ENCODE measurements at places on chromosomes 13 and 19. TPM values are rescaled to one million over a fixed set of nuclear protein-coding genes. Genes with fewer than 3 reads are reported as not detected.

DNA sequence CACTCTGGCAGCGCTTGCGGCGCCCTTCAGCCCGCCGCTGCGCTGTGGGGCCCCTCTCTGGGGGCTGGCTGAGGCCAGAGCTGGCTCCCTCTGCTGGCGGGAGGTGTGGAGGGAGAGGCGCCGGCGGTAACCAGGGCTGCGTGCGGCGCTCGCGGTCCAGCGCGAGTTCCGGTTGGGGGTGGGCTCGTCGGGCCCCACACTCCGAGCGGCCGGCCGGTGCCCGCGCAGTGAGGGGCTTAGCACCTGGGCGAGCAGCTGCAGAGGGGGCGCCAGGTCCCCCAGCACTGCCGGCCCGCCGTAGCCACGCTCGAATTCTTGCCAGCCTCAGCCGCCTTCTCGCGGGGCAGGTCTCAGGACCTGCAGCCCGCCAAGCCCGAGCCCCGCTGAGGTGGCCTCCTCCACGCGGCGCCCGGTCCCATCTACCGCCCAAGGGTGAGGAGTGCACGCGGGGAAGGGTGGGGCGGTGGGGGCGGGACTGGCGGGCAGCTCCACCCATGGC lies 879.0 kb upstream of the SLITRK5 start:
- DNase-seq, result no peak

DNA sequence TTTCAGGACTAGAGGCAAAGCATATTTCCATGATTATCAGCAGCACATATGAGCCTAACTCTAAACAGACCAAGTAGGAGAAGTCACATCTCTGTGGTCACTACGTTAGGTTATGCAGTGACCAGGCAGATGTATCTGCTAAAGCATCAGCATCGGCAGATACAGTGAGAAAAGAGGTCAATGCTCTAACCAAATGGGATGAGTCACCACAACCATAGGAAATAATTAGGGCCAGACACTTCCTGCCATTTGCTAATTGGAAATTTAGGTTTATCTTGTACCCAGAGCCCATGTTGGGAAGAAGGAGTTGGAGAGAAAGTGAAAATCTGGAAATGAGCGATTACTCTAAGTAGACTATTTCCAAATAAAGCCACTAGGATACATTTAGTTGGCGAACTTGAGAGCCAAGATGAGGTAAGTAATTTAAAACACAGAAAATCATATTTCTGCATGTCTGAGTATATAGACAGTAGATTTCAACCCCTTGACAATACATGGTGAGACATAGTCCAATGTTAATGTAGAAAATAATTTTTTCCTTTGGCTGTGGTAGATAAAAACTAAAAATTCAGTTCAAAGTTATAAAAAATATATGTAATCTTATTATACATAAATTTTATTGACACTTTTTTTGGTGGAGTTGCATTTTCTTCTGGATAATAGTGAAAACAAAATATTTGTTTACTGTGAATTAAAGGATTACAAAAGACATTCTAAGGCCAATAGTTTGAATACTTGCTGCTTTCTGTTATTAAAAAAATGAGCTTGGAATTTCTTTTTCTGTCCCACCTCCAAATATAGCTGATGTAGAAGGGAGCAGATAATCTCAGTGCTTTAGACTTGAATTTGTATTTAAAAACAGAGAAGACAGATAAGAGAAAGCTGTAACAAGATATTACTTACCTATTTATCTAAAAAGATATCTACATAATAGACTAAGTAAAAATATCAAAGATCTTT lies 104.4 kb upstream of the CSNK1A1L start:
- DNase-seq, result no peak

- DNase-seq, result no peak
Measured at GRCh38 chr13:95745289-95745688, 68.3 kb downstream of the DNAJC3 start.

GRCh38 chr13:113846636-113847318 lies 17.1 kb downstream of the GAS6 start:
- DNase-seq, result peak; percentile 58

GRCh38 chr13:28089065-28089464 lies 11.3 kb downstream of the FLT3 start:
- DNase-seq, result no peak

GRCh38 chr13:51624695-51625345 lies 40.6 kb downstream of the WDFY2 start:
- no peak for DNase-seq

- no peak for DNase-seq
Measured at GRCh38 chr13:20814224-20814910, 40.6 kb upstream of the EEF1AKMT1 start.

GRCh38 chr19:35874392-35874930 lies 6.1 kb downstream of the APLP1 start:
- DNase-seq, result no peak

- DNase-seq, result no peak
Measured at GRCh38 chr13:39577838-39578491, 25.0 kb downstream of the LHFPL6 start.

- no peak for DNase-seq
Measured at GRCh38 chr19:28117143-28117542, 1095.8 kb downstream of the UQCRFS1 start.

DNA sequence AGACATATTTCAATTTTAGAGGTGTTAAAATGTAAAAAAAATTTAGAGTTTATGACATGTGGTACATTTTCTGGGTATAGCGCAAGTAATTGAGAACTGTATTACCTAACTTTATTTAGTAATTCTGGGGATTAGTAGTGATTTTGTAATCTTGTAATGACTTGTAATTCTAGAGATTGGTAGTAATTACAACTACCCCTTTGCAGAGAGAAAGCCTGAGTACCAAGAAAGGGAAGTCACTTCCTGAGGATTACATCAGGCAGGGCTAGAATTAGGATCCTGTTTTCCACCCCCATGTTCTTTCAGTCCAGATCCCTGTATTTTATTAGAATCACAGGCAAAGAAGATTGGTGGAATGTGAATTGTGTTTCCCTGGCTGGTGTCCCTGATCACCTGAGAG lies 274.9 kb downstream of the KCNRG start:
- DNase-seq, result no peak

GRCh38 chr19:49591731-49592485 lies 926 bp downstream of the PRR12 start:
- DNase-seq, result peak; percentile 64

GRCh38 chr19:48510421-48511268 lies 990 bp downstream of the LMTK3 start:
- peak; percentile 85 for DNase-seq

Gene FXYD7
- total RNA-seq, result 5.2 TPM

Gene DNMT1
- 408 TPM for total RNA-seq

Gene LILRA1
- not detected for total RNA-seq

Gene HPN
- total RNA-seq, result not detected

Gene VSTM1
- not detected for total RNA-seq

Gene FLT1
- 0.95 TPM for total RNA-seq

Gene CYP2A7
- total RNA-seq, result not detected

Gene SULT2B1
- total RNA-seq, result not detected

Gene ZSCAN4
- total RNA-seq, result not detected

Gene PBX4
- total RNA-seq, result 34.1 TPM

Gene NPAS1
- total RNA-seq, result not detected
